ENCODE measurements at places on chromosomes 16 and 17.

GRCh38 chr17:64938925-64939474, 19.7 kb upstream of the LRRC37A3 start:
- peak; percentile 14 for DNase-seq

GRCh38 chr16:78816499-78817195, 717.2 kb downstream of the WWOX start:
- no peak for DNase-seq

- no peak for DNase-seq
Observed at GRCh38 chr17:73600103-73600871, 44.0 kb downstream of the SDK2 start.

DNA sequence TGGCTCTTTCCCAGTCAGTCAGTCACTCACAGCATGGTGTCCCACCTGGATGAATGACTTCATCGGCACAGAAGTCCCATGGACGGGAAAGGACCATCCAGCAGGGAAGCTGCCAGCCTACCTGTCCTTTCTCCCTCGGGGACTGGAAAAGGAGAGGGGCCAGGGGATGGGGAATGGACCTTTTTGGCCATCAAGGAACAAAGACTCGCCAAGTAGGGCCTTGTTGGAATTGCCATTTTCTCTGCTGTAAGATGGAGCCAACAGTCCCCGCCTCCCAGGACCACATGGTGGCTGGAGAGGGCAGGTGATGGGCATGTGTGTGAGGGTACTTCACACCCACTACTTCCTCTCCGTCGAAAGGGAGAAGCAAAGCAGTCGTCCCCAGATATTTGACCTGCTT, 67.8 kb upstream of the LHX1 start:
- no peak for DNase-seq

GRCh38 chr17:47693731-47694580, at the start of gene TBKBP1:
TBKBP1 (plus strand) TSS chr17:47694161; CDS start chr17:47696113, 1,952 bp downstream.
- no peak for DNase-seq

DNA sequence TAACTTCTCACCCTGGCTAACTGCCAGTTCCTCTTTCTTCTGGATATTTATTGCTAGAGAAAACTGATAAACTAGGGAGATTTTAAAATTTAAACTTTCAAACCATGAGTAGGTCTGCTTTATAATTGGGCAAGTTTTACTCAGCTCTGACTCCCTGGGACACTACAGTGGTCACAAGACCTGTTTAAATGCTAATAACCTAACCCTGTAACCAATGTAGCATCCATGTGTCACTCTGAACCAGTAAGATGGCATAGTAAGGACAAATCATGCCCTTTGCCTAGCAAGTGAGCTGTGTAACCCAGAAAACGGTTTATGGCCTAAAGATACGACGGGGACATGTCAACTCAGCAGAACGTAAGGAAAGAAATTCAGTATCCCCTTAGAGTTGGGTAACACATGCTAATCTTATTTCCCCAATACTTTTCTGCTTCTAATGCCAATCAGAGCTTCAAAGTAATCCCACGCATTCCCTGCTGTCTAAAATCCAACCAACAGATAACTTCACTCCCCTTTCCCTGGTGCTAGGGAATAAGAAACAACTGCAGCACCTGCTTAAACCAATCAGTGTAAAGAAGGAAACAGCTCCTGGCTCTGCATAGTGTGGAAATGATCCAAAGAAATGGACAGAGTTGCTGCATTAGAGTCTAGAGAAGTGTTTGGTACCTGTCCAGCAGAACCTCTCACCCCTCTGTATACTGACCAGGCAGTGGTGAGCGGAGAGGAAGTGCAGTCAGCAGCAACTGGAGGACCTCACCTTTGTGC, 85.7 kb downstream of the NCOR1 start:
- DNase-seq, result no peak

DNA sequence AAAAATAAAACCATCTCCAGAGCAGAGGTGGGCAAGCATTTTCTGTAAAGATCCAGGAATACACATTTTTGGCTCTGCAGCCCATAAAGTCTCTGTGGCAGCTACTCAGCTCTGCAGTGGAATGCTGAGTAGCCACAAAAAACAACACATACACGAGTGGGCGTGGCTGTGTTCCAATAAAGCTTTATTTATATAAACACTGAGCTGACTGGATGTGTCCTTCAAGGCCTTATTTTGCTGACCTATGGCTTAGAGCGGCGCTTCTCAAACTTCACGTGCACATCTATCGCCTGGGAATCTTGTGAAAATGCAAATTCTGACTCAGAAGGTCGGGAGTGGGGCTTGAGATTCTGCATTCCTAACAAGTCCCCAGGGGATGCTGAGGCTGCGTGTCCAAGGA, 39.7 kb downstream of the XYLT1 start:
- DNase-seq, result no peak

DNA sequence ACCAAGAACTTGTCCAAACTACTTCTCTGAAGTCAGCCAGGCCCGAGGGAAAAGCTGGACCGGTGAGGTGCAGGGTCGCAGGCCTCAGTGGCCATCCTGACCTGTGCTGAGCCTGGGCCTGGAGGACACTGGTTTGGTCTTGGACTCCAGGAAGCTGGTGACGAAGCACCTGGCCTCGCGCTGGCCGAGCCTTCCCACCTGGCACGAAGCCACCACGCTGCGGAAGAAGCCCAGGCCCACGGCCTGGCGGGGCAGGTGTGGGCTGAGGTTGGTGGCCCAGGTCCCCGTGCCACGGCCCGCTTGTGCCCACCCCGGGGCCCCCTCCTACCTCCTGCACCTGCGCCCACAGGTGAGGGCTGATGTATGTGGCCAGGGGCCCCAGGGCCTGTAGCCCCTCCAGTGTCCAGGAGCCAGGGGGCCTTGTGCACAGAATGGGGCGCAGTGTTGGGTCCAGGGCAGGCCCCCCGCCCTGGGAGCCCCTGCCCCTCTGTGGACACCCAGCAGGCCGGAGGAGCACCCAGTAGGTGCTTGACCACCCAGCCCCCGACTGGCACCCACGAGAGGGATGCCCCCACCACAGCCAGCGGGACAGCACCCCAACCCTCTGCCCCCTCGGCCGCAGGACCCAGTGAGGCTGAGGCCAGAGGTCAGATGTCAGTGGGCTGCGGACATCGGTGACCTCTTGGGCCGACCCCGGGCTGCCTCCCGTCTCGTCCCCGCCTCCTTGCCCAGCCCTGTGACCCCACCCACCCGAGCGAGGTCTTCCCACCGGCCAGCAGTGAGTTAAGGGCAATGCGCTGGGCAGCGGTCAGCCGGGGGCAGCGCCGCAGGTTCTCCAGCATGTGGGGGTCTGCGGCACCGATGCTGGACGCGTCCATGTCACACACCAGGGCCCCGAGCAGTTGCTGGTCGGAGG, 13.8 kb downstream of the MSLN start:
- DNase-seq, result no peak

GRCh38 chr17:29180034-29180787, at the start of gene MYO18A:
MYO18A (minus strand) TSS chr17:29180398; CDS start chr17:29166940, 13,458 bp downstream.
- DNase-seq, result peak; percentile 62

DNA sequence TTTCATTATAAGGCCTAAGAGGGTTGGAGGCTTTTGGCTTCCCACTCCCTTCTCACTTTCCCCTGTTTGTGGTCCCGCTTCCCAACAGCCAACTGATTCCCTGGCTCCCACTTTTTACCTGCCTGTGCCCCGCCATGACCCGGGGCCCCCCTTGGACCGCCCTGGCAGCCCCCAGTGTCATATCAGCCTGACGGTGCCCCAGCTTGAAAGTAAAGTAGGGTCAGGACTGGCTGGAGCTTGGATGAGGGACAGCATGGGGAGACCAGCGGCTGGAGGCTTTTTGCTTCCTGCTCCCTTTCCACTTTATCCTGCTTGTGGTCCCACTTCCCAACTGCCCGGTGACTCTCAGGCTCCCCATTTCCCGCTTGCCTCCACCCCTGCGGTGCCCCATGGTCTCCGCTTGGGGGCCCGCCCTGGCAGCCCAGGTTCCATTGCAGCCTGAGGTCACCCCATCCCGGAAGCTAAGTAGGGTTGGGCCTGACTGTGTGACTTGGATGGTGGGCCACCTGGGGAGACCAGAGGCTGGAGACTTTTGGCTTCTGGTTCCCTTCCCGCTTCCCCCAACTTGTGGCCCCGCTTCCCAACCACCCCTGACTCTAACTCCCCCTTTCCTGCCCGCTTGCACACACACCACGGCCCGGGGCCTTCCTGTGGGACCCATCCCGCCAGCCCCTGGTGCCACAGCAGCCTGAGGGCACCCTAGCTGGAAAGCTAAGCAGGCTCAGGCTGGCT, 2274.7 kb downstream of the TP53TG3F start:
- no peak for DNase-seq

GRCh38 chr17:79243603-79243990, 169.0 kb downstream of the ENGASE start:
- DNase-seq, result no peak
